ENCODE measurements at places on chromosomes 7 and 10.

DNA sequence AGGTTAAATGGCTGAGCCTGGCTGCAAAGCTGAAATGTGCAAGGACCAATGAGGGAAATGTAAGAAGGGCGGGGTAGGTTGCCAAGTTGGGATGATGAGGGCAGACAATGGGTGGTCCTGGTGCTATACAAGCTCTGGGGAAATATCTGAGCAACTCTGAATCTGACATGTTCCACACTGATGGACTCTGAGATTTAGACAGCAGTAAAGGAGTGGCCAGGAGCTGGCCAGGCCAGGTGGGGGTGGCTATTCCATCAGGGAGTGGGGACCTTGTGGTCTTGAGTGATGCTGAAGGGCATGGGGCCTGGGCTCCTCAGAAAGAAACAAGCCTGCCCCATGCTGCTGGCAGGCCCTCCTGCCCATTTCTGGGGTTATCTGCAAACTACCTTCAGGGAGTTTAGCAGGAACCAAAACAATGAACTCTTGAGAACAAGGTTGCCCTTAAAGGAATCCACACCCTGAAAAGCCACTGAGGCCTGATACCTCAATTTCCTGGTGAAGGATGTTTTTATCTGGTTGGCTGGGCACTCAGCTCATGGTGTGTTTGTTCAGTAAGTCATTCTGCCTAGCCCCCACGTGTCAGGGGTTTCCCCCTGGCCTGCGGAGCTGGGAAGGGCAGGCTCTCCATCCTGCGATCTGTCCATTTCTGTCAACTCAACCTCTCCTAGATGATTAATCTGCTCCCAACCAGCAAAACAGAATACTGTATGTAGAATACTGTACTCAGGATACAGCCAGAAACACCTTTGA, 143.3 kb upstream of the TNS3 start:
- no peak for DNase-seq

DNA sequence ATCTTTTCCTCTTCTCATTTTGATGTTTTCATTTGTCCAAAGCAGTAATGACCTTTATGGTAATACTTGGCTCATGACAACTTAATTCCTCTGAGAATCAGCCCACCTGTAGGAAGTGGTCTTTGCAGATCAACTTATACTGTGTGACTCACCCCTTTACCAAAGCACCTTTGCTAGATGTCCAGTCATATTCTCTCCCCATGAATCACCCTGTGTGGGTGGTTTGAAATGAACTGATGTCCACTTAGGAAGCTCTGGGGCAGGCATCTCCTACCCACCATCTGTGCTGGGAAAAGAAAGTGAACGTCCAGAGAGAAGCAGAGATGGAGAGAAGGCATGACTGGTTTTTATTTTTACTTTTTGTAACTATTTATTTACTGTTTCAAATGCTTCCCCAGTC, 410.3 kb downstream of the KIF20B start:
- DNase-seq: no peak

- DNase-seq: no peak
These were observed 24.8 kb downstream of the GBX1 start for GRCh38 chr7:151142686-151143040.

DNA sequence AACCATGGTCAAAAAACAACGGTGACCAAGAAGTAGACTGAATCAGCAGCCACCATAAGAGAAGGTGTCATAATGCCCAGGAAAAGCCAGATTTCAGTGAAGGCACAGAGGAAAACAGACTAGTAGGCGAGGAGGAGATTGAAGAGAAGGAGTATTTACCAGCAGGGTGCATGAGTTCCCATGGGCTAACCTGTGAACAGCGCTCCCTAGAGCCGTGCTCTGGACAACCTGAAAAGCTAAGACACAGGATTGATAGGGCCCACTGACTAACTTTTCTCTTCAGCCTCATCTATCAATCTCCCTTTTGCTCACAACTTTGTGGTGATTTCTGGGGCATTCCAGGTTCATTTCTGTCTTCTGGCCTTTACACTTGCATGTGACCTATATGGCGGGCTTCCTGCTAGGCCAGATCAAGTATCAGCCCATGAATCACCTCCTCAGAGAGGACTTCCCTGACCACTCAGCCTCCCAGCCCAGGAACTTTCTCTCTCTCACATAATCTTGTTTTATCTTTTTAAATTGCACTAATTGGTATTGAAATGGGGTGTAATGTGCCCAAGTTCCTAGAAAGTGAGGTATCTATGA, 12.8 kb downstream of the ANKRD22 start:
- DNase-seq: no peak

DNA sequence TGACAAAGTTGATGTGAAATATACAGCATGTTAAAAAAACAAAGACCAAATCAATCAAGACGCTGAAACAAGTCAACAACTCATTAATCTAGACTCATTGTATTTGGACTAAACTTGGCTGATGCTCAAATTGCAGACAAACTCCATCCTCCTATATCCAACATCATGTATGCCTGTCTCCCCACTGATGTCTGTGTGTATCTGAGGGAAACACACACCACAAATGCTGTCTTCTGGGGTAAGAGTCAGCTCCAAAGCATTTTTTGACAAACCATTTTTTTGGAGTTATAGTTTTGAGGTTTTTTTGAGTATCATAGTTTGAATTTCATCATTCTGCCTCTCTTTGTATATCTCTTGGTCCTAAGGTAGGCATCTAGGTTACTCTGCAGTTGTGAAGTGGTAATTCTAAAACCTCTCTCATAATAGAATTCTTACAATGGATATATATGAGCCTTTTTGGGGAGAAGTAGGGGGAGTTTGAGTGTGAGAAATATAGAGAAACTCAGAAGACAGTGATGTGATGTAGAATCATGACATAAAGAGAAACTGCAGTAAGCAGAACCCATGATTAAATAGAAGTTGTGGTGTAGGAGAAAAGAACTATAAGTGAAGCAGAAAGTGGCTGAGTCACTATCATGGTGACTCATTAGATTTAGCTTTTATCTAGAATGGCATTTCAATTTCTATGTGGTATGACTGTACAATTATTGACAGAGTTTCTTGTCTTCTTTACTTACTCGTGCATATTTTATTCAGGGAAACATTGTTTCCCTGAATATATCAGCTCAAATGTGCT, 1531.1 kb upstream of the LRRTM3 start:
- no peak for DNase-seq

- DNase-seq: no peak
These were observed 71.8 kb downstream of the MALRD1 start for GRCh38 chr10:19120381-19120908.

DNA sequence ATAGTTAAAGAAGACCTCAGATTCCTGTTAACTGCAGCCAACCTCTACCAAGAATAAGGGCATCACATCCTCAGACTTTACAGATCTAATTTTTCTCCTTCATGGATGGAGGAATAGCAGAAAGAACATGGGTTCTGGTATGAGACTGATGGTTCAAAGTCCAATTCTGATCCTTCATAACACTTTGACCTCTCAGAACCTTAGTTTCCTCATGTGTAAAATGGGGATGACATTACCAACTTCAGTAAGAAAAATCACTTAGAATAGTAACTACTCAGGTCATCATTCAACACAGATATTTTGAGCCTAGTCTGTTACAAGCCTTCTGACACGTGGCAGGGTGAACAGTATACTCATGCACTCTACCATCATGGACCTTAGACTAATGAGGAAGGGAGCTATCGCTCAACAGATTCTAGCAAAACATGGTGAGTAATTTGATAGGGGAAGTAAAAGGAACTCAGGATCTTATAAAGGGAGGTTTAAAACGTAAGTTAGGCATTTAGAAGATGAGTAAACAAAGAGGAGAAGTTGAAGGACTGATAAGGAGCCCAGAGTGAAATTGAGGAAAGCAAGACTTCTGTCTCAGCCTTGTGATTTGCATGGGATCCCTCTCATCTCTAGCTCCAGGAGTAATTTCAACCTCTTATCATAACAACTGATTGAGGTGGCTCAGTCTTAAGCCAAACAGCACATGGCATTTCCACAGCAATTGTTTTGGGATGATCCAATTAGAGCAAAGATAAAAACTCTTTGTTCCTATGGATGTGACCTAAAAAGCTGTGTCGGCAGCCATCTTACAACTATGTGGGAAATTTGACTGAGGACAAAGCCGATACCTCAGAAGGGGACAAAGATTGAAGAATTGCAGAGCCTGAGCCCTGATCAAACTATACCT, 69.2 kb upstream of the TCF7L2 start:
- DNase-seq: no peak

GRCh38 chr7:90595342-90595800, 750 bp upstream of the CDK14 start:
- DNase-seq: no peak

- DNase-seq: no peak
These were observed 103.0 kb downstream of the JAZF1 start for GRCh38 chr7:28077616-28078015.

DNA sequence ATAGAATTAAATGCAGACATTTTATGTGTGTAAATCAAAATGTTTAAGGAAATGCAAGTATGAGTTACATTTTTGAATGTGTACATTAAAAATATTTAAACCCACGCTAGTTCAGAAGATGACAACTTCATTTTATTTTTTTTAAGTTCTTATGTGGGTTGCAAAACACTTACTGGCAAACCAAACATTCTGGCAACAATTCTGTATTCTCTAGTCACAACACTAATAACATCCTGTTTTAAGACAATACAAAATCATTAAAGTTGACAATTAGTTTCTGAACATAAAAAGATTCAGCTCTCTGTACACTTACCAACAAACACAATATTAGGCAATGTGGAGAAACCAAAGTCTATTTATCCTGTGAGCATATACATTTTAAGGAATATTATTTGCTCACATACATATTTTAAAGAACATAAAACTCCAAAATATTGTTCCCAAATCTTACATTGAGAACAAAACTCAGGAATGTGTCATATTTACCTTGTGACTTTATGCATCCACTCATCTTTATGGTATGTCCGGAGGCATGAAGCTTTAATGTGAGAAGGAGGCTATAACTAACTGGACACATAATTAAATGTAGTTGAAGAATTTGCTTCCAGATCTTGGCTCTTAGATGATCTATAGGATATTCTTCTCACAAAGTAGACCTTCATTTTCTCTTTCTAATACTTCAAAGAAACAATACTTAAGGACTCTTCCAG, 134.7 kb downstream of the DGKB start:
- DNase-seq: no peak
